ENCODE measurements at places on chromosomes 7 and 10.

DNA sequence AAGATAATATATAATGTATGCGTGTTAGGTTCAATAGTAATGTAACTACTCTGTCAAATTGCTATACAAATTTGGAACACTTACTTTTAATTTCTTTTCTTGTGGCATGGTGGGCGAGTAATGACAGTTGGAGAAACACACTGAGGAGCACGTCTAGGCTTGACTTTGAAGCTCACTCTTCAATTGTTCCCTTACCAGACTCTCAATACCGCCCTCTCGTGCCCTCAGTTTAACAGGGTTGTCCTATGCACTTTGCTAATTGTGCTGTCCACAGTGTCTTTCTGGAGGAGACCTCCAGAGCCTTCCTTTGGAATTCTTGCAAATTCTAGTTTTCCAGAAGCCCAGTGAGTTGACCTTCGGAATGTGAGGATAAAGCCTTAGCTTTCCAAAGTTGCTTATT is 107.2 kb upstream of the RELN start:
- DNase-seq = no peak

DNA sequence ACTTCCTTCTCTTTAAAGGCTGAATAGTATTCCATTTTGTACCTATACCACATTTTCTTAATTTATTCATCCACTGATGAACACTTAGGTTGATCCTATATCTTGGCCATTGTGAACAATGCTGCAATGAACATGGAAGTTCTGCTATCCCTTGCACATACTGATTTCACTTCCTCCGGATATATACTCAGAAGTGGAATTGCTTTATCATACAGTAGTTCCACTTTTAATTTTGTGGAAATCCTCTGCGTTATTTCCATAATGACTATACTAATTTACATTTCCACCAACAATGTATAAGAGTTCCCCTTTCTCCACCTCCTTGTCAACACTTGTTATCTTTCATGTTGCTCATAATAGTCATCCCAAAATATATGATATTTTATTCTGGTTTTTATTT is 312.6 kb downstream of the PLXDC2 start:
- DNase-seq = no peak

DNA sequence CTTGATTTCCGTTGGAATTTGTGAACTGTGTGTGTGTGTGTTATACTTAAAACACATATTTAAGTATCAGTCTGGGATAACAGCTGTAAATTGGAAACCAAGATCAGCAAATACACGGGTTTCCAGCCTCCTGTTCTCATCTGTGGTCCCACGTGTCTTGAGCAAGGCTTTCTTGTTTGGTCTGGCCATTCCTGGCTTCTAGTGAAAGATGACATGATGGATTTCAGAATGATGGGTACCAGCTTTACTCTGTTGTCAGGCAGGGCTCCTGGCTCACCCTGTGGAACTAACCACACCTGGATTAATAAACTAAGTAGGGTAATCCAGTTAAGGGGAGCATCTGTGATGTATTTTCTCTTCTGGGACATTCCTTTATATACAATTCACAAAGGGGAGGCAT is 346.2 kb upstream of the AOAH start:
- no peak for DNase-seq

DNA sequence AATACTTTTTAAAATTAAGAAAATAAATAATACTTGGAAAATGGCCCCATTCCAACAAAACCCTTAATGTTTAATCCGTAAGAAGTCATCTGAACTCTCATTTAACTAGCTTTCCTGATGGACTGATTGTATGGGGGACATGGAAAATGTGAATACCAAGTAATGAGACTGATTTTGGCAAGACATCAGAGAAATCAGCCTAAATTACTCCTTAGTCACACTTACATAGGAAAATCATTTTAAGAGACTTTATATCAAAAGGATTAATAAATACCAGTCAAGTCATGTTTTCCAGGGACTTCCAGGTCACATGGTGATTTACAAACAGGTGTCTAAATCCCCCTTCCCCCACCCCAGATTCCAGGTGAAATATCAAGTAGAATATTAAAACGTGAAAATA is 58.2 kb downstream of the GRM8 start:
- no peak for DNase-seq

DNA sequence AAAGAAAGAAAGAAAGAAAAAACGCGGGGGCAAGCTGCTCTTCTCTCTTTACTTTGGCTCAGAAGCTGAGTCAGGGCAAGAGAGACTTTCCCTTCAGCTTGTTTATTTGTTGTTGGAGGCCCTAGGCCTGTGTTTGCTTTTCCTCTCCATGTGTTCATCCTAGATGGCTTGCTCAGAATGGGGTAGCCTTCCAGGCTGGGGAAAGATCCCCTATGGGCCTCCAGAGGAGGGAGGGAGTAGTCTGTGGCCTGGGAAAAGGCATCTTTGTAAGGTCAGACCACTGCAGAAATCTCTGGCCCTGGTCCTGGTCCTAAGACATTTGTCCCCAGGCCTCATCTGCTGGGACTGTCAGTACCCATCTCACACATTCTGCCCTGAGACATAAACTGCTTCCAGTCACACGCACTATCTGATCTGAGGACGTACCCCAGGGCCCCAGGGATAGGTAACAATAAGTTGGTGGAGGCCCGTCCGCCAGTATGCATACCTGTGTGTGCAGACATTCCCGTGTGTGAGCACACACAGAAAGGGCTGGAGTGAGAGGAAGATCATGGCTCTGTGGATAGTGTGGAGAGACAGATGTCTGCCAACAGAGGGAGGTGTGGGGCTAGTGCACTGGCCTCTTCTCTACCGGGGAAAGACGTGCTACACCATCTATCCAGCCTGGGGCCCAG is 4.9 kb upstream of the SCD start:
- DNase-seq = no peak

GRCh38 chr10:127535802-127536515 is 13.2 kb upstream of the NPS start:
- no peak for DNase-seq

Data from skin of body (tissue), 3 donors.